Amygdala (tissue), 56 donors: ENCODE measurements at places on chromosomes 16 and 17.
A peak's percentile ranks its signal among the peaks of the same experiment; 100 is the strongest.

- no peak for DNase-seq
These were observed at the start of gene BICDL2 for GRCh38 chr16:3036726-3037315. BICDL2 (minus strand) TSS chr16:3036944; CDS start chr16:3035496, 1,448 bp downstream.

DNA sequence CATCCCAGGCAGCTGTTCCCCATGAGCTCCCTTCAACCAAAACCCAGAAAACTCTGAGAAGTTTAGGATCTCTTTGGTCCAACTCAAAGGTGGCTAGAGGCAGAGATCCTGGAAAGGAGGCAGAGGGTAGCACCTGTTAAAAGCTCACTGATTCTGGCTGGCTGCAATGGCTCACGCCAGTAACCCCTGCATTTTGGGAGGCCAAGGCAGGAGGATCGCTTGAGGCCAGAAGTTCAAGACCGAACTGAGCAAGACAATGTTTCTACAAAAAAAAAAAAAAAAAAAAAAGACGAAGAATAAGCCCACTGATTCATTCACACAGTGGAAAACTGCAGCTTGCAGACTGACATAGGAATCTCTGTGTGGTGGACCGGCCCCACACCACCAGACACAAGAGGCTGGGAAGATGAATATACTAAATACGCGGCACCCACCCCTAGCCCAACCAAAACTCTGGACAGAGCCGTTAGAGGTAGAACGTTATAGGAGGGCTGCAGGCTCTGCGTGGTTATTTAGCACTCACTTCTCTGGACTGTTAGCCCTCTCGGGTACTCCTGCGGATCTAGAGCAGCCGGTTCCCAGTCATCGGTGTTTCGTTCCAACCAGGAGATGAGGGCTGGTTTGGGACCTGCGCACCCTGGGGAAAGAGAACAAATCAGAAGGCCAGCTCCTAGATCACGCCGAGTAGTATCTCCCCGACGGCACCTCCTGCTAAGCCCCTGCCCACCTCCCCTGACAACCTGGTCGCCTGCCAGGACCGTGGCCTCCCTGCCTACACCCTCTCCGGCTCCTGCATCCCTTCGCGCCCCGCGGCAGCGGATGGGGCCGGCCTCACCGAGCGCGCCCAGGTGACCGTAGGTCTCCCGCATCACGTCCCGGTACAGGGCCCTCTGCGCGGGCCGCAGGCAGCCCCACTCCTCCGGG is 925 bp downstream of the ZNF689 start:
- DNase-seq: peak; percentile 52

GRCh38 chr17:8745586-8746500 is 1.2 kb upstream of the CCDC42 start:
- peak; percentile 50 for DNase-seq

DNA sequence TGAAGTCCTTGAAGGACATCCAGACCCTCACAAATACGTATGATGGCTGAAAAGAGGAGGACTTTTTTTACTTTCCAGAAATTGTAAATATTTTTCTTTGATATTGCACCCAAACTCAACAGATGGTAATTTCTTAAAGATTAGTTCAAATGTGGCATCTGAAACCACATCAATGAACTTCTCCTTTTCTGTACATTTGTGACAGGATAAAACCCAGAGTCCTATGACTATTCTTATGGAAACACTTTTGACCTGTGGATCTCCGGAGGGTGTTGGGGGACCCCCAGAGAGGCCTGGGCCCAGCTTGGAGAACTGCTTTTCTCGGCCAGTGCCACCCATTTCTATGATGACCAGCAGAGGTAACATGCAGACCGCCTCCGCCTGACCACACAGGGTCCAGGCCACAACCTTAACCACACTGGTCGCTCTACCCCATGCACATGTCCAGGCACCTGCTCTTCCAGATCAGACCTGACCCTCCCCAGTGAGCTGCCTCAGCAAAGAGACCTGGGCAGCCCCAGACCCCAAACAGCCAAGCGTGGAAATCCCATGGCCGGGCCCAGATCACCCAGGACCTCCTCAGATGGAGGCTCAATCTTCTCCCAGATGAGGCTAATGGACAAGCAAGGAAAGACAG is 22.7 kb downstream of the RPH3AL start:
- DNase-seq: no peak

GRCh38 chr16:58455750-58456149 is 44.2 kb upstream of the NDRG4 start:
- DNase-seq: no peak

DNA sequence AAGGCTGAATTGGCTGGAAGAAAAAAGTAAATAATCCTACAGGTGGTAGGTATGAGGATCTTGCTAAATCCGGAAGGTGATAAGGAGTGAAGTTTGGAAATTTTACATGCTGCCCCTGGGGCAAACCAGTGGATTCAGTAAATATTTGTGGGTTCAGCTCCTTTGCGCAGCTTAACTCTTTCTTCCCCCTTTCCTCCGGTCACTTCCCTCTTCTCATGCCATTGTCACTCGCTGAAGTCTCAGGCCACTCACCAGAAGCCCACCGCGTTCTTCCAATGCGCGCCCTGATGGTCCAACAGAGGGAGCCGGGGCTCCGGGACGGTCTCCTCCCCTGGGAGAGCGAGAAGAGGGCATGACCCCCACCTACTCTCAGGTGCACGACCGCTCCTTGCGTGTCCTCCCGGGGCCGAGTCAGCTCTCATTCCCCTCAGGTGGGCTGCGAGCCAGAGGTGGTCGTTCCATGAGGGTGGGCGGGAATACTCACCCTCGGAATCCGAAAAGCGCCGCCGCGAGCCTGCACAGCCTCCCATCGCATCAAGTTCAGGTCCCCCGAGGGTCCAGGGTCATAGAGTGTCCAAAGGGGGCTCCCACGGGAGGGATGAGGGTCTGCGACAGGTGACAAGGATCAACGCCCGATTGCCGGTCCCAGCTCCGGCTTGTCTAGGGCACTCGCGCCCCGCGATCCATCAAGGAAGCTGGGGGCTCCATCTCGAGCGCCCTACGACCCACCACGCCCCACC is 474 bp downstream of the CLN3 start:
- DNase-seq: no peak

DNA sequence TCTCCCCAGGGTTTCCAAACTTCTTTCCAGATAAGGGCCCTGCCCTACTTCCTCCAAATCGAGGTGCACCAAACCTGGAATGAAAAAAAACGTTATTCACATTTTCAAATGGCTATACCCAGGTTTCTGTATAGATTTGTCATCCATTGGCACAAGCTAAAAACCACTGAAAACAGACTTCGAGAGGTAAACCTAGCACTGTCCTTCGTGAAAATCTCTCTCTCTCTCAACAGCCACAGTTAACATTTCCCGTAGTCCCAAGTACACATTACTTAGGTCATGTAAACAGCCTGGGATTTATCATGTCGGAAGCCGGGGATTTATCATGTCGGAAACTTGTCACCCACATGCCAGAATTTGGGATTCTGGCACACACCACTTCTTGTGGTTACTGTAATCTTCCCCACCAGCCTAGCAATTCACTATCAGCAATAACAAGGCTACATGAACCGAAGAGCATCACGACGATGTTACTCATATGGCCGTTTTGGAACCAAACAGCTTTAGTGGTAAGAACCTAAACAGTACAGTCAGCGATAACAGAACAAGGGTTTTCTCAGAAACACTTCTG is 1.2 kb downstream of the DDX5 start:
- no peak for DNase-seq
